ENCODE measurements at places on chromosomes 13 and 19.

DNA sequence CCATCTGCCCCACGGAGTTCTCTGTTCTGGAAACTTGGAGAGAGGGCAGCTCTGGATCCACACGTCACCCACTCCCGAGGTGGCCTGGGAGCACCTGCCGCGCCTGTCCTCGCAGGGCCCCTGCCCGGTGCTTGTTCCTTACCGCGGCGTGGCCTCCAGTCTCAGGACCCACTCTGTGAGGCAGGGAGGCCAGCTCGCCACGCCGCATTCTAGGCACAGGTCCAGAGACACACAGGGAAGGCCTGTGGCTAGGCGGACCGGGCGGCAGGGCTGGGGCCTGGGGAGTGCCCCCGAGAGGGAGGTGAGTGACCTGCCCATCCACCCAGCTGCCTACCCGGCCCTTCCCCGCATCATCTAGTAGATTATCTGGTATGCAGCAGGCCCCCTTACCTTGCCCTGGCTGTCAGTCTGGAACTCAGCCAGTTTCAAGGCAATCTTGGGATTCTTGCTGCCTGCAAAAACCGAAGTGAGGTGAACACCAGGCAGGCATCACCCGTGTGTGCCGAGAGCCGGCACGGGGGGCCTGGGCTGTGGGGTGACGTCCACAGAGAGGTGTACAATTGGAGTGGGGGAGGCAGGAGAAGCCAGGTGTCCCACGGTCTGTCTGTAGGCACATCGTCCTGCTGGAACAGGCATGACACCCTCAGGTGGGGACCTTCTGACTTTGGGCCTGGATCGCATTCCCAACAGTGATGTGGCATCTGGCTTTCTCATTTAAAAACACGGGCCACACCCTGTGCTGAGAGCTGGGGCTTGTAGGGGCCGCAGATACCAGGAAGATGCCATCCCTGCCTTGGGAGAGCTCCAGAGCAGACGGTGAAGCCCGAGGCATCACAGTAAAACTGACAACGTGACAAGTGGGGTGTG is 23.6 kb downstream of the DPP9 start:
- no peak for DNase-seq

GRCh38 chr19:1707240-1707639 is 46.1 kb upstream of the ONECUT3 start:
- no peak for DNase-seq

GRCh38 chr19:34818270-34818669 is 45.3 kb upstream of the ZNF599 start:
- no peak for DNase-seq

- DNase-seq: no peak
Measured at GRCh38 chr19:3375221-3376090, 9.1 kb downstream of the NFIC start.

- no peak for DNase-seq
Measured at GRCh38 chr13:94056362-94056990, 423.0 kb downstream of the DCT start.

DNA sequence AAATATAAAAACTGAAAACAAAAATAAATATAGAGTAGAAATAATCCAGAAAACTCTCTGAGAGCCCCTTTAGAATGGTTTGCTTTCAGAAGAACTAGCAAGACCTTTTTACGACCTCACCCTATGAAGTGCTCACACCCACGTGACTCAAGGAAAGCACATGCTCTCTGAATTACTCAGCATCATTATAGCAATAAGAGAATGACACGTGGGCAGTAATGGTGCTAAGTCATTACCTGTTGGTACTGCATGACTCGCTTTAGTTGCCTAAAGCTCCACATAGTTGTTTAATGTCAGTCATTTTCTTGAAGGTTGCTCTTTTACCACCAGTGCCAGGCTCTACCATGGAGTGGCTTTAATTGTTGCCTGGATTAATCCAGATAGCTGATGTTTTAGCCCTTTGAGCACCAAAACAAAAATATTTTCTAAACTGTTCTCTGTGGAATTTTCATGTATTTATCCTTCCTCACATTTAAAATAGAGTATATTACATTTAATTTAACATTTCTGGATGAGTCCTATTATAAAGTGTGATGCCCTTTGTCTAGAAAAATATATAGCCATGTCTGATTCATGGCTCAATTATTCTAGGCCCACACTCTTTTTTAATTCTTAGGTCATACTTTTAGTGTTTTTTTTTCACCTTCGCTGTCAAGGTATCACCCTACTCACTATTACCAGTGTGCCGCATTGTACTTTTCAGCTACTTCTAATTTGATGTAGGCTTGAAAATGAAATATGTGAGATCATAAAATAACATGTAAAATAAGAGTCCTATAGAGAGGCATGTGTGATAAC is 56.8 kb downstream of the THSD1 start:
- DNase-seq: no peak

DNA sequence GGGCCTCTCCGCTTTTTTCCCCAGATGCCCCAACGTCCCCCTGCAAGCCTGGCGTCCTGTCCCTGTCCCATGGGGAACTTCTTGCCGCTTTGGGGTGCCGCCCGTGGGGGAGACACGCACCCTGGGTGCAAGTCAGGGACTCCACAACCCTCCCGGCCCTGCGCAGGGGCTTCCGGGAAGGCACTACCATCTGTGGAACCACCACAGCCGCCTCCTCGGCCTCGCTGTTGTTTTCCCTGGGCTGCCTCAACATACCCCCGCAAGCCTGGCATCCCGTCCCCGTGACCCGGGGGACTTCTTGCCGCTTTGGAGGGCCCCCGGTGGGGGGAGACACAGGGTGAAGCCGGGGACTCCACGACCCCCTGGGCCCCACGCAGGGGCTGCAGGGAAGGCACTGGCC is 238.4 kb downstream of the TUBA3C start:
- no peak for DNase-seq

- no peak for DNase-seq
Measured at GRCh38 chr13:73307481-73307880, 248.7 kb downstream of the KLF5 start.

DNA sequence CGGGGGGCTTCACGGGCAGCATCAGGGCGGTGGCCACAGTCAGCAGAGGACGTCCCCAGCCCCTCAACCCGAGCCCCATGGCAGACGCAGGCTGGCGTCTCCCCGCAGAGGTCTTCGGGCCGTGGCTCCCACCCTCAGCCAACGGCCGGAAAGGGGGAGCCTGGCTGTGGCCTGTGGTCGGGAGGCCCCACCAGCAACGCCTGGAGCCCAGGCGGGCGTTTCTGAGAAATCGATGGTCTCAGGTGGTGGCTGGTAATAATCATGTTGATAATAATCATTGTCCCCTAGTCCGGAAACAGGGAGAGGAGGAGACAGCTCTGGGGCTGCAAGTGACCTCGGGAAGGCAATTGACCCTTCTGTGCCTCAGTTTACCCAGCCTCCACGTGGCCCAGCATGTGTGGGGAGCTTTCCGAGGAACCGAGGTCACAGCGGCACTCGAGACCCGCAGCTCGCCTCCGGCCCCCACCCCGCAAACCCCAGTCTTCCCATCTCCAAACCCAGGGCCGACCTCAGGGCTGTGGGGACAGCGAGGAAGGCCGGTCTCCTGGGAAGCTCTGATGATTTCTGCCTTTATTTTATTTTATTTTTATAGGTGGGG is at the start of gene PRSS57:
PRSS57 (minus strand) TSS at position 101 of the 598 bp plus-strand sequence; CDS start at position 79, 22 bp downstream.
- no peak for DNase-seq

GRCh38 chr19:2717638-2718541 is 3.3 kb downstream of the DIRAS1 start:
- no peak for DNase-seq

- no peak for DNase-seq
Measured at GRCh38 chr13:56134524-56134923, 1006.2 kb upstream of the PRR20A start.

DNA sequence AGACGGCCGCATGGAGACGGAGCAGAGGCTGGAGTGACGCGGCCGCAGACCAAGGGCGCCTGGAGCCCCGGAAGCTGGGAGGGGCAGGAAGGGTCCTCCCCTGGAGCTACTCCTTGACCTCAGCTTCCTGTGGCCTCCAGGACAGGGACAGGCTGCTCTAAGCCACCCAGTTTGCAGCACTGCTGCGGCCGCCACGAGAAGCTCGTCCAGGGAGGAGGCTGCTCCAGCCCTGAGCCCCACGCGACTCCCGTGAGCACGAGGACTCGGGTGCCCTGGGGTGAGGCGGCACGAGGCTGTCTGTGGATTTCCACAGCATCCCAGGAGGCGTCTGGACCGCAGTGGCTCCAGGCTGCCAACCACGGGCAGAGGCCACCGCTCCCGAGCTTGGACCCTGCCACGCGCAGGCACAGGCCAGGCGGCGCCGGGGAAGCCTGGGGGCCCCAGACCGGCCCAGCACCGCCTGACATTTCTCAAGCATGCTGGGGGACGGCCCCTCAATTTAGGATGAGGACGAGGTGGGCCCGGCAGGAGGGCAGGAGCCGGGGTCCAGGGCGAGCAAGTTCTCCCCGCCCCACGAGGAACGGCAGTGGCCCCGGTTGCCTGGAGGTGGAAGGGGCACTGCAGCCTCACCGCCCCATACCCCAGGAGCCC is 10.7 kb downstream of the SBNO2 start:
- no peak for DNase-seq

- no peak for DNase-seq
Measured at GRCh38 chr13:99959540-99960230, 11.9 kb downstream of the ZIC5 start.

- DNase-seq: no peak
Measured at GRCh38 chr13:44541601-44542000, 34.5 kb downstream of the TSC22D1 start.

- no peak for DNase-seq
Measured at GRCh38 chr13:90032841-90033493, 1314.5 kb upstream of the MIR17HG start.

DNA sequence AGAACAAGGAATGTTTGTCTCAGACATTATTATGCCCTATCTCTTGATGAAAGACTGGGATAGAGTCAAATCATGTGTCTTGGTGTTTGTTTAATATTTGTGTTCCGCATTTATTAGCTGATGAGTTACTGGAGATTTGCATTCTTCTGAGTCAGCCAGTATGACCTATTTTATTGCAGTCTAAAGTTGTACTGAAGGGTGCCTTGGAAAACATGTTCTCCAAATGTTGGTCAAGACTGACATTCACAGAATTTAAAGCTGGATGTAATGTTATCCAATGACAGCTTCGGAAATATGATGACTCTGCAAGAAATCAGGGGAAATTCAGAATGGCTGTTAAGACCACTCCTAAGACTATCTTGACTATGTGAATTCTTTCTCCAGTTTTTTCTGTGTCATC is 134.0 kb downstream of the KCNRG start:
- DNase-seq: no peak

- DNase-seq: no peak
Measured at GRCh38 chr13:39567569-39567968, 35.4 kb downstream of the LHFPL6 start.

DNA sequence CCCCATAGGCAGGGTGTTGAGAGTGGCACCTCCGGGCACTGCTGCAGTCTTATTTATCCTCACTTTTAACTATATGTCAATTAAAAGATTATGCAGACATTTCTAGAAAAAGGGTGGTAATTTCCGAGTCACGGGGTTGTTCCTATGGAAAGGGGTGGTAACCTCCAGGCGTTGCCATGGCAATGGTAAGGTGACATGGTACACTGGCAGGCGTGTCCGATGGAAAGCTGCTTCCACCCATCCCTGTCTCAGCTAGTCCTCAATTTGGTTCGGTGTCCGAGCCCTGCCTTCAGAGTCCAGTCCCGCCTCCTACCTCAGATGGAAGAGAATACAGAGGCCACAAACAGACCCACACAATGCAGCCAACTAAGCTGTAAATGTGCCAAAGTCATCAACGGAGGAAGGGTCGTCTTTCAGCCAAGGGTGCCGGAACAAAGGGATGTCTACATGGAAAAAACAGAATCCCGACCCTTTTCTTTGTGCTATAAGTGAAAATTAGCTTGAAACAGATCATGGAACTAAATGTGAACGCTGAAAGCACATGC is 72.6 kb upstream of the C13orf46 start:
- no peak for DNase-seq

DNA sequence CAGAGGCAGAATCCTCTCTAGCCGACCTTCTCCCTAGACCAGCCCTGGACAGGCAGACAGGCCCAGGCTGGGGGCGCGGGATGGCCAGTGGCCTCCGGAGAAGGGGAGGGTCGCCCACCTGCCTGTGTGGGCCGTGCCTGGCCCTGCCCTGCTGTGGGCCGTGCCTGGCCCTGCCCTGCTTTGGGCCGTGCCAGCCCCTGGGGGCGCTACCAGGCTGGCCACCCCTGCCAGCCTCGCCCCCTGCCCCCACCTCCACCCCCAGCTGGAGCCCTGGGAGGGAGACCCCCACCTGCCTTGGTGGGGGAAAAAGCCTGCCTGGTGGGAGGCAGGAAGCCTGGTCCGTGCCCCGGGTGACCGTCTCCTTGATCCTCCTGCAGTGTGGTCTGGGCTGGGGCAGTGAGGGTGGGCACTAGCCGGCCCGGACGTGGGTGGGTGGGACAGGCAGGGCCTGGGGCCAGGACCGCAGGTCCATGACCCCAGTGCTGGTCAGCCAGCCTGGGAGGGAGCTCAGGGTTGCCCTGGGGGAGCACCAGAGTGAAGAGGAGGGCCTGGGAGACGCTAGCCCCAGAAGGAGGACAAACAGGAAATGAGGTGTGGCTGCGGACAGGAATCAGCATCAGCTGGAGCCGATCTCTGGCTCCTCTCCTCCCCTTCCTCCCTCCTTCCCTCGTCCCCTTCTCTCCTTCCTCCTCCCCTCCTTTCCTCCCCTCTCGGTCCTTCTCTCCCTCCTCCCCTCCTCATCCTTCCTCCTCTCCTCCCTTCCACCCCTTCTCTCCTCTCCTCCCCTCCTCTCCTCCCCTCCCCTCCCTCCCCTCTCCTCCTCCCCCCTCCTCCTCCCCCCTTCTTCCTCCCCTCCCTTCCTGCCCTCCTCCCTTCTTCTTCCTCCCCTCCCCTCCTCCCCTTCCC is 5.1 kb upstream of the MKNK2 start:
- DNase-seq: no peak

DNA sequence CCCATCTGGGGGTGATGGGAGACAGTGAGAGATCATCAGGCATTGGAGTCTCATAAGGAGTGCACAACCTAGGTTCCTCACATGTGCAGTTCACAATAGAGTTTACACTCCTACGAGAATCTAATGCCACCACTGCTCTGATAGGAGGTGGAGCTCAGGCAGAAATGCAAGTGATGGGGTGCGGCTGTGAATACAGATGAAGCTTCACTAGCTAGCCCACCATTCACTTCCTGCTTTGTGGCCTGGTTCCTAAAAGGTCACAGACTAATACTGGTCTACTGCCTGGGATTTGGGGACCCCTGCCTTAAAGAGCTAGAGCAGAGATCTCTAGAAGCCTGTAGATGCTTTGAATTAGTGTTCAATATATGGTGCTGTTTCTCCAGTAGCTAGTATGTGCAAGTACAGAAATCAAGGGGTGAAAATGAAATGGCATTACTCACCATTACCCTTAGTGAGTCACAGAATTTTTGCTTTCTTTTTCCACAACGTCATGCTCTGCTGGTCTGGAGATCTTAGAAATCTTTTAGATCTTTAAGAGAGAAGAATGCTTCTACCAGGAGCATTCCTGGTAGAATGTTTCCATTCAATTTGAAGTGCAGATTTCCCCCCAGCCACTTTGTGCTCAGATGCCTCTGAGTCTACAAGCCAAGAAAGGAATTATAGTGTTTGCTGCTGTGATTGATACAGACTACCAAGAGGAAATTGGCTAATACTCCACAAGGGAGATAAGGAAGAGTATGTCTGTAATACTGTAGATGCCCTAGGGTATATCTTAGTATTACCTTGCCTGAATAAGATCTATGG is 2301.2 kb downstream of the PCDH9 start:
- no peak for DNase-seq

Data from activated gamma-delta T cell (primary cell).